Iris pigment epithelial cell (primary cell): ENCODE measurements at places on chromosomes 1 and 21.
A peak's percentile ranks its signal among the peaks of the same experiment; 100 is the strongest.

GRCh38 chr1:52348704-52349300 lies 17.2 kb downstream of the CC2D1B start:
- peak; percentile 49 for DNase-seq

DNA sequence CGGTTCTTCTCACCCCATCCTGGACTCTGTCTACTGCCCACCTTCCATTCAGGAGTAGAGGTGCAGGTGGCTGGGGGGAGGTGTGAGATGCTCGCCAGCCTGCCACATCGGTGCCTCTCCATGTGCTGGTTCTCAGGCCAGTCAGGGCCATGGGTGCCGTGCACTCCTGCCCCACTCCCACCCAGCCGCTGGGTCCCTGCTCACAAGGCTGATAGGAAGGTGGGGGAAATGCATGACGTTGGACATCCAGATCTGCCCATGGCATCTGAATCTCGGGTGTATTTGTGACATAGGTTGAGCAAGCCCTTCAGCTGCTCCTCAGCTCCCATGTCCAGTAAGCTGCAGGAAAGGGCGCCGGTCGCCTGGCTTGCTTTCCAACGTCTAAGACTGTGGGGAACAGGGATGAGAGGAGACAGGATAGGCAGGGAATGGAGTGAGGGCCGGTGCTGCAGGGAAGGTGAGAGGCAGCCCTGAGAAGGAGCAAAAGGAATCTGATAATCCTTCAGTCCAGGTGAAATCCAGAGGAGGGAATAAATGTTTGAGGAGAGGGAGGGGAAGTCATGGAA lies 11.8 kb downstream of the S100A7A start:
- DNase-seq = no peak

GRCh38 chr1:109027841-109028240 lies 14.1 kb downstream of the WDR47 start:
- DNase-seq = no peak

DNA sequence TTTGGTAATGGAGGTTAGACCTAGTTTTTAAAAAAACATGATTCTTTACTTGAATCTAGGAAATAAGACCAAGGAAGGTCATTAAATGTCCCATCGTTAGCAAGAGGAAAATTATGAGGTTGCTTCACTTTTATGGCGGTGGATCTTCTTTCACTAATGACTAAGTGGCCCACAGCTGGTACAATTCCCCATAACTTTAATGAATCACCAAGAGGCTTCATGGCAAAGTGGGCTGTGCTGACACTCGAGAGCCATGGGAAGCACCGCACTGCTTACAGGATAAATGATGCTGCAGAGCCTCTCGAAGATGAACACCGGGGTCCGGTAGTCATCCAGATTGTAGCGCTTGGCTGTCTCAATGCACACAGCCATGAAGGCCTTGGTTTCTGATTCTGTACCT lies 108.8 kb downstream of the UBR4 start:
- DNase-seq = peak; percentile 21

GRCh38 chr21:16942703-16943102 lies 570.1 kb upstream of the CXADR start:
- peak; percentile 27 for DNase-seq

GRCh38 chr1:95088303-95088702 lies 15.6 kb upstream of the ALG14 start:
- DNase-seq = no peak

- DNase-seq = no peak
These were observed 53.5 kb downstream of the LDLRAD2 start for GRCh38 chr1:21865609-21865942.

GRCh38 chr1:50103615-50104081 lies 5.1 kb upstream of the ELAVL4 start:
- no peak for DNase-seq

- DNase-seq = no peak
These were observed 2.8 kb upstream of the MTF2 start for GRCh38 chr1:93076268-93076667.

DNA sequence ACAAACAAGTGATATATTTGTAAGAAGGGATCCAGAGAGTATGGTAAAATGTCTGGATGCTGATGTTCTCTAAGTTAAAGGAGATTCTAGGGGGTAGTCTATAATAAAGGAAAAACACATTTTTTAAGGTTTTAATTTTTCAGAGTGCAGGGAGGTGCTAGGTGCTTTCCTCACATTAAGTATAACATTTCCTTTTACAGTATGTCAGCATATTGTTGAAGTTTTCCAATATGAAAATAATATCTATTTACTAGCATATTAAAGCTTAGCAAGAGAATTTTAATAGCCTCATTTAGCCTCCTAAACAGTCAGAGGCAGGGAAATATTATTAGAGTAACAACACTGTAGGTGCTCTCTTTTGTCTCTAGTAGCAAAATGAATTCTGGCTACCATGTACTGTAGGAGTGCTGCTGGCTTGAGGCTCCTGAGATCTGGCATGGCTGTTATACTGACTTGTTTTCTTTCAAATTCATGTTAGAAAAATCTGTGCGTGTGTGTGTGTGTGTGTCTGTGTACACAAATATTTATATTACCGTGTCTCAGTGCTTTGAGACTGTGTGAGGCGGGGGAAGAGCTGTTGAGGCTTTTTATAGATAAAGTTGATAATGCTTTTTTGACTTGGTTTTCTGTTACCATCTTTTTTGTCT lies 71.0 kb downstream of the POU2F1 start:
- DNase-seq = peak; percentile 24

GRCh38 chr1:220013497-220013896 lies 32.8 kb downstream of the EPRS1 start:
- DNase-seq = peak; percentile 81

GRCh38 chr1:114627107-114627506 lies 42.7 kb downstream of the DENND2C start:
- no peak for DNase-seq

GRCh38 chr1:207883104-207883651 lies 27.7 kb downstream of the CD34 start:
- no peak for DNase-seq

- no peak for DNase-seq
These were observed 1295.5 kb upstream of the NCAM2 start for GRCh38 chr21:19702726-19703125.

GRCh38 chr1:221712198-221712684 lies 29.6 kb downstream of the DUSP10 start:
- DNase-seq = peak; percentile 98

GRCh38 chr1:19664453-19665185 lies at the start of gene HTR6:
HTR6 (plus strand) TSS chr1:19664875; CDS start chr1:19665754, 879 bp downstream.
- DNase-seq = no peak

GRCh38 chr1:201228011-201228983 lies 37.7 kb downstream of the IGFN1 start:
- no peak for DNase-seq
